Stimulated activated CD8-positive, alpha-beta memory T cell treated with anti-CD3 and anti-CD28 coated beads, Interleukin-4, amount 100 ng/mL, for 1 hour (primary cell): ENCODE measurements at places on chromosomes 2 and 18.

DNA sequence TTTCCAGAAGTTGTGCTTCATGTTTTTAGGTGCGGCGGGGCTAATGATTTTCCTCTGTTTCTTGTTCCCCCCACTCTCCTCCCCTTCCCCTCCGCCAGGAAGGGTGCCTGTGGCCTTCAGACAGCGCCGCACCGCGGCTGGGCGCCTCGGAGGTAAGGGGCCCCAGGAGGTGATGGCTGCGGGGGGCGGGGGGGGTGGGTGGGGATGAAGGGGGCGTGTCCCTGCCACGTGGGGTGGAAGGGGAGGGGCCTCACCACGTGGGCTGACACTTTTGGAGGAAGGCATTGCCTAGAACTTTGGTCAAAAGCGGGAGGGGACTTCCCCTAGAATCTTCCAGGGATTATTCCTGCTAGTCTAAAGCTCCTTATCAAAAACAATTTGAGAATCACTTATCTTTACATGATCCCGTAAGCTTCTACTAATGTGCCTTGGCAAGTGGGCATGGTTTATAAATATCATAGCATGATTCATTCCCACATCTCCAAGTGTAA lies 83.1 kb downstream of the FAM210A start:
- DNase-seq, result no peak

- DNase-seq, result no peak
Observed at GRCh38 chr2:98839292-98839691, 96.7 kb downstream of the CRACDL start.

- no peak for DNase-seq
Observed at GRCh38 chr18:62152844-62153243, 34.0 kb downstream of the PIGN start.

DNA sequence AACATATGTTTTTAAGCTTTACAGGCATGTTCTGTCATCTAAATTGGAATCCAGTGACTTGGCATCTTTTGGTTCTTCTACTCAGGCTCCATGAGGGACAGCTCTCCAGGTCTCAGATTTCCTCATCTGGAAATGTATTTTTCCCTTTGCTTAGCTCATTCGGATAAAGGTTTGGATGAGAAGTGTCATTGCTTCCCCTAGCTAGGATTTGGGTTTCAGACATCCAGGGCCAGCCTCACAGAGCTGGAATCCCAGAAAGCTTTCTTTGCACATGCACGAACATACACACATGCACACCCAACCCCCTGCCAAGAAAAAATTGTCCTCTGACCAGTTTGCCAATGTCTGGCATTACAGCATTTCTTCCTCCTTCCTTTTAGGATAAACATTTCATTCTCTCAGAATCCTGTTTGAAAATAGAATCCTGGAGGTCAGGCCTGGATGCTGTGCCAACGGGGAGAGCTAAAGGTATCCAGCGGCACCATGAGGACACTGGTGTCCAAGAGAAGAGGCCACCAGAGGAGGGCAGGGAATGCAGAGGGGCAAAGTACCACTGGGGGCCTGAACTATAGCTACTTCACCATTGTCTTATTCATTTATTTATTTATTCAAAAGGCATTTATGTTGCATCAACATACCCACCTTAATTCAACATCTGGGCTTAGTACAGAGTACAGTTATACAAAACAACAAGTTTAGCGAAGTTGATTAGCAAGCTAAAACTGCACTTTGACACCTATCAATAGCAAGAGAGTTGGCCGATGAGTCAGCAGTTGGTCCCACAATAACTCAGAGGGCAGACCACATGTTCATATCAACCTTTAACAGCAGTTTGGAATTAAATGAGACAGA lies 97.9 kb upstream of the ATL2 start:
- no peak for DNase-seq

GRCh38 chr18:34976534-34976898 lies 64.7 kb upstream of the MAPRE2 start:
- no peak for DNase-seq

GRCh38 chr2:23220513-23221094 lies 164.4 kb upstream of the KLHL29 start:
- no peak for DNase-seq

GRCh38 chr2:238863231-238863630 lies 15.3 kb downstream of the TWIST2 start:
- no peak for DNase-seq

DNA sequence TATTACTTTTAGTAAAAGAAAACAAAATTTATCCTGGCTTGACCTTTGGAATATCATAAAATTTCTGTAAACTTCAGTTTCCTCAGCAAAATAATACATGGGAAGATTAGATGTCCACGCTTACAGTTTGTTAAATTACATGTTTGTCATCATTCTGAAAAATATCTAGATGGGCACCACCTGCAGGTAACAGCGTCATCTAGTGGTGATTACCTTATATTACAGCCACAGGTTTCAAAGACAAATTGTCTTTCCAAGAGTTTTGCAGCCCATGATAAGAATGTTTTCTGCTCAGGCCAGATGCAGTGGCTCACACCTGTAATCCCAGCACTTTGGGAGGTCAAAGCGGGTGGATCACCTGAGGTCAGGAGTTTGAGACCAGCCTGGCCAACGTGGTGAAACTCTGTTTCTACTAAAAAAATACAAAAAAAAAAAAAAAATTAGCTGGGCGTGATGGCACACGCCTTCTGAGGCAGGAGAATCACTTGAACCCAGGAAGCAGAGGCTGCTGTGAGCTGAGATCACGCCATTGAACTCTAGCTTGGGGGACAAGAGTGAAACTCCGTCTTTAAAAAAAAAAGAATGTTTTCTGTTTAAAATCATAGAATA lies 96.3 kb upstream of the RASGRP3 start:
- no peak for DNase-seq

- no peak for DNase-seq
Observed at GRCh38 chr2:88400037-88400767, 52.3 kb downstream of the FOXI3 start.

DNA sequence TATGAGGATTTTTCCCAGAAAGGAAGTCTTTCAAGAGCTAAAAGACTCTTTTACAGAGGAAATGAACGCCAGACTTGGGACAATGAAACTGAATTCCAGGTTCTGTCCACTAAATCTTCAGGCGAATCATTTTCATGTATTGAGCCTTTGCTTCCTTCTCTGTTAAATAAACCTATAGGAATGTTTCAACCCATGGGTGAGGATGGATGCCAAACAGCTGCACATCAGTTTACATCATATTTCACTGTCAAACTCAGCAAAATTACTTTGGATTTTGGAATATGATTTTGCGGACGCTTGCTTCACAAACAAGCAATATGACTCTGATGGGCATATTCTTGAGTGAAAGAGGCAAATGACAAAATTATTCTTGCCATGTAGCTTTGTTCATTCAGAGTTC lies 256.1 kb upstream of the ZNF521 start:
- no peak for DNase-seq
